Urinary bladder (tissue), 4 donors: ENCODE measurements at places on chromosomes 4 and X. TPM values are rescaled to one million over a fixed set of nuclear protein-coding genes. Genes with fewer than 3 reads are reported as not detected.

DNA sequence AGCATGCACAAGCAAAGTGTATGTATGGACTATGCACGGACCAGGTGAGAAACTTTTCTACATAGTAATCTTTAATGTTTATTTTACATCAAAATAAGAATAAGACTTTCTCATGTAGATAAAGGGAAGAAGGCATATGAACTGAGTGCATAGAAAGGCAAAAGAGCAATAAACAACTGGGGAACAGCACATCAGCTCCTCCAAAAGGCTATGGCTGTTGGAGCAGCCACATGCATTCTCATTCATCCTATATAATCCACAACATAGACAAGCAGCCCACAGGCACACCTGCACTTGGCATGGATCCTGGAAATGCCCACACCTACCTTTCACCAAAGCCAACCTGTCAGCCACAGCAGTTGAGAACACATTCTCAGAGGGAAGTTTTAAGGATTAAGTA, 586.9 kb upstream of the INTU start:
- DNase-seq: no peak

DNA sequence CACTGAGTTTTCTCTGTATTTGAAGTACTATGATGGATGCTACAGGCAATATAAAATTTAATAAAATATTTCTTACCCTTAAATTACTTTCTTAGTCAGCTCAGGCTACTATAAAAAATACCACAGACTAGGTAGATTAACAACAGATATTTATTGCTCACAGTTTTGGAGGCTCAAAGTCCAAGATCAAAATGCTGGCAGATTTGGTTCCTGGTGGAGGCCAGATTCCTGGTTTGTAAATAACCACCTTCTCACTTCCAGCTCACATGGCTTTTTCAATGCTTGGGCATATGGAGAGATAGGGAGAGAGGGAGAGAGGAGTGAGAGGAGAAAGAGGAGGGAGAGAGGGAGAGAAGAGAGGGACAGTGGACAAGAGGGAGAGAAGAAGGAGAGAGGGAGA, 24.5 kb upstream of the PACRGL start:
- DNase-seq: no peak

GRCh38 chrX:70494441-70494840, 49.8 kb downstream of the DLG3 start:
- no peak for DNase-seq

GRCh38 chr4:56391270-56391669, 4.0 kb upstream of the AASDH start:
- DNase-seq: no peak

DNA sequence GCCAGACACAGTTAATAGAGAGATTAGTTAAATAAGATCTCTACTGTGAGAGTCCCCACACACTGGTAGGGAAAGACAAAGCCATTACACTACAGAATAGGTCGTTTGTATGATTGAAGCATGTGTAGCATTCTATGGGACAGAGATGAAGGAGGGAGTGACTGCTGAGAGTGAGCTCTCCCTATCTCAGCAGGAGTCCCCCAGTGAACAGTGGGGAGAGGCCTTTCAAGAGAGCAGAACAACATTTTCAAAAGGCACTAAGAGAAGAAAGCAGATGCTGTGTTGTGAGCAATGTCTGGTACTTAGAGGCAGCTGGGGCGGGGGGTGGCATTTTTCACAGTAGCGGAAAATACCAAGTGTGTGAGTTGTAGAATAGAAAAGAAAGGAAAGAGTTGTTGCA, 413.6 kb downstream of the AFF2 start:
- no peak for DNase-seq

DNA sequence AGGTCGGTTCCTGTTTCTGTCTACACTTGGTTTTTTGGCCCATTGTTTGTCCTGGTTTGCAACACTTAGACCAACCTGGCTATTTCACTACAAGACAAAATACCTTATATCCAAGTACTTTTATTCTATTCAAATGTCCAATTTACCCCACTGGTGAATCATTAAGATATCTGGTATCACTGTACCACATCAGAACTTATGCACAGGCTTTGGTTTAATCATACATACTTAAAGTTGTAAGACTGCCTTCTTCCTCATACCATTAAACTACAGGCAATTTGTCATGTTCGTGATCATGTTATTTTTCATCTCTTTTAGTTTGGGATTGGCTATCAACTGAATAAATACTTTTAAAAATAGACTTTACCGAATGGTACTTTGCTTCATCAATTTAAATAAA, 53.0 kb upstream of the ATOH1 start:
- DNase-seq: no peak

The SLC6A8 gene
- polyA plus RNA-seq: 76.1 TPM

The COL4A6 gene
- 65.8 TPM for polyA plus RNA-seq
